Ammon's horn (tissue), 1 donor: ENCODE measurements at places on chromosomes 3 and 15.

DNA sequence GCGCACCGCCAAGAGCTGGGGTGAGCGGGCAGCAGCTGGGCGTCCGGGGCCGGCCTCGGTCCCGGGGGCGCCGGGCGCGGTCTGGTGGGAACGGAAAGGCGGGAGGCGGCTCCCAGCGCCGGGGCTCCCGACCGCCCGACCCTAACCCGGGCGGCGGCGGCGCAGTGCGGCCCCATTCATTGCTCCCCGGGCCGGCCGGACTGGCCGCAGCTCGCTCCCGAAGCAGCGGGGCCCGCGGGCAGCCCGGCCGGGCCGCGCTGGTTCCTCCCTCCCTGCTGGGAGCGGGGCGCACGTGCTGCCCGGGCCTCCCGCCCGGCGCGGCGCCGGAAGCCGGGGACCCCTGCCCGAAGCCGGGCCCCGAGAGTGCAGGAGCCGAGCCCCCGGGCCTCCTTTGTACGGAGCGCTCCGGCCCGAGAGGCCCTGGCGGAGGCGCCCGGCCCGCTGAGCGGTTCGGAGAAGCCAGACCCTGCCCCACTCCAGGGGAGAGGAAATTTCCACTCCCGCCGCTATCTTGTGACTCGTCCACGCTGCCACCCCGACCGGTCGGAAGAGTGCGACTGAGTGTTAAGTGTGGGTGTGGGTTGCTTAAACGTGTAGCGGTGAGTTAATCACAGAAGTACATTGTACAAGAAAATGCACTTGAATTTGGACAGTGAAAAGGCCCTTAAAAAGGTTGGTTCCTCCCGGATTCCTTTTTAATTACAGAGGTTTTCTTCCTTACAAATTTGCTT lies 613 bp downstream of the ATP1B3 start:
- peak; percentile 60 for DNase-seq

- no peak for DNase-seq
Observed at GRCh38 chr3:194310060-194310835, 40.9 kb downstream of the CPN2 start.

DNA sequence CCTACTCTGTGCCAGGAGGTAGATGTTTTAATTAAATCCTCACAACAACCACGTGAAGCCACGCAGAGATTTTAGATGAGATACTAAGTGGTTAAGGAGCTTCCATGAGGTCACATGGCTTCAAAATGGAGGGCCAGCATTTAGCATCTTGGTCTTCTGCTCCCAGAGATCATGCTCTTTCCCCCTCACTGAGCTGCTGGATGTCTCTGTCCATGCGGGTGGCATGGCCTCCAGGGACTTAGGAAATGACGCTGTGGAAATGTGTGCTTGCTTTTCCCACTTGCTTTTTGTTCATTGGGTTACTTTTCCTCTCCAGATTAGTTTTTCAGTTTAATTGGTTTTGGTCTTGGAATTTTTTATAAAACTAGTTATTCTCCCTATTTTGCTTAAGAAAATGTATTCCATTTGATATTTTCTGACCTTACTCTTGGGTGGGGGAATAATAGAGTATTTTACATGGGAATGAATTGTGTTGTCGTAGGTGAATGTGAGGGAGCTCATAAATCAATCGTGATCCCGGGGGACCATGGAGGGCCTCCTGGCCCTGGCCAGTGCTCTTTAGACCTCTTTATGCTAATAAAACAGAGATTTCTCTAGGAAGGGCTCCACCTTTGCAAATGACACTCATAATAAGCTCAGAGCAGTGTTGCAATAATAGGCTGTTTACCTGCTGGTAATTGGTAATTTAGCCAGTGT lies 376.0 kb upstream of the ONECUT1 start:
- DNase-seq: no peak

GRCh38 chr3:38606561-38606960 lies 42.9 kb downstream of the SCN5A start:
- DNase-seq: no peak

GRCh38 chr3:43481375-43481774 lies 140.4 kb downstream of the ANO10 start:
- DNase-seq: no peak

GRCh38 chr3:128473737-128474136 lies 7.0 kb upstream of the DNAJB8 start:
- no peak for DNase-seq

DNA sequence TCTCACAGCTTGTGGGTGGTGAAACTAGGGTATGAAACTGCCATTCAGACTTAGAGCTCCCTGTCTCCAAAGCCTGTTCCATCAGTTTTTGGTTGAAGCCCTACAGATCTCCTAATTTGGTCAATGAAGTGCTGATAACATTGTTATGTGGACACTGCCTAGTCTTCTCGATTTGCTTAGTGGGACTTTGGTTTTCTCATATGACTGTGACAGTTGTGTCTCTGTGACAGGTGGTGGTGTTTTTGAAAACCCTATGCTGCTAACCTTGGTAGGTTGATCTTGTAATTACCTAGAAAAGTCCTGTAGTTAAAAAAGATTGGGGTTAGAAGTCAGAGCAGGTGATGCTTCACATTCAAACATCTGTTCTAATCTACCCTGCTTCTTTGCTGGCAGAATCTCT lies 9.2 kb downstream of the PPM1L start:
- no peak for DNase-seq

DNA sequence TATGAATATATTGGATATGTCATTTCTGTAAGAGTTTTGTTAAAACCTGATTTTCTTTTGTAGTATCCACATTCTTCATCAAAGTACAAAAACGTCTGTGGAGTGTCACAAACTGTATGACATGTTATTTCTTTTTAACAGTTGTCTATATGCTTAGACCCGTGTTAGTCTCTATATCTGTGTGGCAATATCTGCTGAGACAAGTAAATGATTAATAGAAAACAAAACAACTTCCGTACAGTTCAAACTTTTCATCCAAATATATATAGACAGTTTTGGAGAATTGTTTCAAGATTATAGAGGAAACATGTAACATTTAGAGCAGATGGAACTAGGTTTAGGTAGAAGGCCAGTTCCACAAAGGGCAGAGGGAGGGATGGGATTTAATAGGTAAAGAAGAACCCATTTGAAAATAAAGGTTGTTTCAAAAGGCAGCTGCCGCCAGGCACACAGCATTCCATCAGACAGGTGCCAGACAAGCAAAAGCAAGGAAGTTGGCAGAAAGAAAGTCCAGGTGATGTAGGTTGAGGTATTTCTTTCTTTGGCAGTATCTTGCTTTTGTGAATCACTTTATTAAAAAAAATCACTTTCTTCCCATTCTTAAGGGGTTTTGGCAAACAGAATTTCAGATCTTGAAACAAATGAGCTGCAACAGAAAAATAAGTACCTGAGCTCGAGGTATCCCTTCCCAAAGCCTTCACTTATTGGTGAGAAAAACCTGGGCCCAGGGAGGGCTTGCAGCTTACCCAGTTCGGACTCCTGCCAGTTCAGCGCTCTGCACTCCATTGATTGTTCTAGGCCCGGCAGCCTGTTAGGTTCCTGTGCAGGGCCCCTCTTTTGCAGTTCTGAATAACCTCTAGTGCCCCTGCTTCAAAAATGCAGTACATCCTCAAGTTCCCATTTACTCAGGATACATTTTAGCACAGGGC lies 49.0 kb downstream of the LRRN1 start:
- DNase-seq: no peak

DNA sequence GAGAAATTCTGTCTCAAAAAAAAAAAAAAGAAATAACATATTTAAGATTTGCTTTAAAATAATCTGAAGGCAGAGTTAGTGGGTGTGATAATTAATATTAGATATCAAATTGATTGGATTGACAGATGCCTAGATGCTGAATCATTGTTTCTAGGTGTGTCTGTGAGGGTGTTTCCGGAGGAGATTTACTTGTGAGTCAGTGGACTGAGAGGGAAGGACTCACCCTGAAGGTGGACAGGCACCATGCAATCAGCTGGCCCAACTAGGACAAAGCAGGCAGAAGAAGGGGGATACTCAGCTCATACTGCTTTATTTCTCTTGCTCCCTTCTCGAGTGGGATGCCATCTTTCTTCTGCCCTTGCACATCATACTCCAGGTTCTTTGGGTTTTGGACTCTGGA lies 16.7 kb upstream of the RPL24 start:
- DNase-seq: no peak

- DNase-seq: no peak
Observed at GRCh38 chr15:66905954-66906353, 159.4 kb upstream of the SMAD3 start.

DNA sequence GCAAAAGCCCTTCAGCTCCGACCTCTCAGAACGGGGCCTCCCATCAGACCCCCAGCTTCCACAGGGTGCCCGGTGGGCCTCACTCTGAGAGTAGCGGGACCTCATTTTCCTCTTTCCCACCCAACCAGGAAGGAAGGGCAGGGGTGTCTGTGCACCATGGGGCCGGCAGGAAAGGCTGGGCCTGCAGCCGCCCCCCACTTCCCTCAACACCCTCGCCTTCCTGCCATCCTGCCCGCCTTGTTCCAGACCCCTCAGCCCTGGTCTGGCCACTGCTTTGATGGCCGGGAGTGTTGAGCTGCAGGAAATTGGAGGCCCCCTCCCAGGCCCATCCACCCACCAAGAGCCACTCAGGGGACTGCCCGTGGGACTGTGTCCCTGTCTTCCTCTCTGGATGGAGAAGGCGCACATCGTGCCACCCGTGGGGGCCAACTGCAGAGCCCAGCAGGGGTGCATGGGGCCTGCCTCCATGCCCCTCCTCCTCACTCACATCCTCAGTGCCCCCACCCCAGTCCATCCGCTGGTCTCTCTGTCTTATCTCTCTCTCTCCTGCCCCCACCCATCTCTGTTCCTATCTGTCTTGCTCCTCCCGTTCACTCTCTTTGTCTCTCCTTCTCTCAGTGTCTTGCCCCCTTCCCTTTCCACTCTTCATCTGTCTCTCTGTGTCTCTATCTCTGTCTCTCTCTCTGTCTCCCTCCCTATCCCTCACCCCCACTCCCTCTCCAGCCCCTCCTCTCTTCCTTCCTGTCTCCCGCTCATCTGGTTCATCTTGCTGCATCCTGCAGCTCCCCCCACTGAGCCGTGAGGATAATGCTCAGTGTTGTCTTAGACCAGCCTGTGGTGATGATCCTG lies 1.8 kb upstream of the PLXND1 start:
- DNase-seq: peak; percentile 70

DNA sequence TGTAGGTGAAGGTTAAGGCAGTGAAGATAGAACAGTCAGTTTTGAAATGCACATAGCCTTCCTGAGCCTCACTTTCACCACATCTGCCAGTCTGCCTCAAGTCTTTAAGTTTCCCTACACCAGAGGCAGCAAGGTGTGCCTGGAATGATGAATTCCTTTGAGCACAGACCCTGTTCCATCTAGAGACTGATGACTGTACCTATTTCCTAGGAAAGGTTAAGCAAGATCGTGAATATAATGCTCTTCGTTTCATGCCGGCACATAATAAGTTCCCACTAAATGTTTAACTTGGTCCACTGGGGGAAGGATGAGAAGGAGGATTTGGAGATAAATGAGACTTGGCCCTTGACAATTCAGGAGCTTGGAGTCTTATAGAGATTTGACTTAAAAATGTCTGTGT lies 141.9 kb downstream of the LPP start:
- DNase-seq: no peak
